ENCODE measurements at places on chromosomes 7 and 10. TPM values are rescaled to one million over a fixed set of nuclear protein-coding genes. Genes with fewer than 3 reads are reported as not detected.

DNA sequence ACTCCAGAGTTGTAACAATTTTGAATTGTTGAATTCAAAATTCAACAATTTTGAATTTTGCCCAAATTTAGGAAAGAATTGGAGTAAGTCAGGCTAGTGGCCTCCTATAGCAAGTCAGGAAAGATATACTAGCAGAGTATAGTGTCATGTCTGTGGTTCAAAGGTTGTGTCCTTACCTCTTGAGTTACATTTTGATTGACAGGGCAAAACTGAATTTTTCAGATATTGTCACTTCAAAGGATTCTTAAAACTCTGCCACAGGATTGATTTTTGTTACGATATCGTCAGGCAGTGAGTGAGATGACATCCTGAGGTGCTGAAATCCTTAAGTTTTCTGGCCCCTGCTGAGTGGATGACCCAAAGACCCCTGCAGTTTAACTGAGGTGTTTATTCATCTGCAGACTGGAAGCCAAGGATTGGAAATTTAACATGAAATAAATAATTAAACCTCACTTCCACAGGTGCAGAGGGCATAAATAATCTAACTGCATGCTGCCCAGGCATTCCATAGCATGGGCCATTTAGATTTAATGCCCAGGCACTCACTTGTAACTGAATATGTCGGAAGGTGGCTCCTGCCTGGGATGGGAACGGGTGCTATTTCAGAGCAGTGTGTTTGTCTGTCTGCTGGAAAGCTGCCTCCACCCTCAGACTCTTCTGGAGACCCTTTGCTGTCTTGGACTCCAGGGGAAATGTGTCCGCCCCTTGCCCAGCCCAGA lies 50.8 kb downstream of the RBM20 start:
- H3K4me1 ChIP-seq: no peaks in the 10 kb centered on the region
- no peaks in the 10 kb centered on the region for H3K27me3 ChIP-seq
- H3K36me3 ChIP-seq: no peaks in the 10 kb centered on the region
- no peak for DNase-seq
- no peak overlapping the region for H3K27ac ChIP-seq

DNA sequence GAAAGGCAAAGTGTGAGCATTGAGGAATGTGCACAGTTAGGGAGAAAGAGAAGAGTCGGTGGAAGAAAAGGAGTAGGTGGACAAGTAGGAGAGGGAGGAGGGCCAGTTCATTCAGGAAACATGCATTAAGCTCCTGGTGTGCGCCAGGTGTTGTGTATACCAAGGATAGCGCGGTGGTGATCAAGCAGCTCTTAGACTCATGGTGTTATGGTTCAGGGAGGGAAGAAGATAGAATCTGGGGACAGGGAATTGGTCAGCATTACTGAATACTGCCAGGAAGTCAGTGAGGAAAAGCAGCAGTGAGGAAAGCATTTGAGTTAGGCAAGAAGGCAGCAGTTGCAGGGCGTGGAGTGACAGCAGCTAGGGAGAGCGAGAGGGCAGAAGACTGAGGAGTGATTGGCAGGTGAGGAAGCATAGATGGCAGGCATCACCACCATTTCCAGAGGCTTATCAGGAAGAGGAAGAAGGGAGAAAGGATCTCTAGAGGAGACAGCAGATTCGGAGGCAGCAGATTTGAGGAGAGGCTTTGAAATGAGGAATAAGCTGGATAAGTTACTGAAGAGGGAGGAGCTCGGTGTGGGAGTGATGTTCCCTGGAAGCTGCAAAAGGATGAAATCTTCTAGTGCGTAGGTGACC lies 265.6 kb downstream of the GFRA1 start:
- no peaks in the 10 kb centered on the region for H3K36me3 ChIP-seq
- H3K4me1 ChIP-seq: no peaks in the 10 kb centered on the region
- no peak overlapping the region for H3K4me3 ChIP-seq
- DNase-seq: no peak
- no peaks in the 10 kb centered on the region for H3K27me3 ChIP-seq
- no peak overlapping the region for H3K27ac ChIP-seq

DNA sequence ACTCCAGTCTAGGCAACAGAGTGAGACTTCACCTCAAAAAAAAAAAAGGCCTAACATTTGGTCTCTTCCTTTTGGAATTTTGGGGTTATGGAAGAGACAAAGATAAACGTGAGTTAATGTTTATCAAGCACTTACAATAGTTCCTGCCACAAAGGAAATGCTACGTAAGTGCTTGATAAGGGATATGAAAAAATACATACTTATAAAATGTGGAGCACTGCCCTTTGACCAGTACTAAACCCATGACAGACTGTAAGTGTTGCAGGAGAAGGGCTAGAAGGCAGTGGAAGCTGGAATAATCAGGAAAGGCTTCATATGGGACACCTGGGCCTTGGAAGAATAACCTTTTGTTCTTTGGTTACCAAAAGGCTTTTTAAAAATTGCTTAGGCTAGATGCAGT lies 25.5 kb downstream of the TMEM248 start:
- DNase-seq: no peak
- H3K4me1 ChIP-seq: no peaks in the 10 kb centered on the region
- H3K27ac ChIP-seq: no peak overlapping the region
- no peak overlapping the region for H3K4me3 ChIP-seq

GRCh38 chr7:158447151-158447505 lies 140.5 kb downstream of the PTPRN2 start:
- DNase-seq: no peak
- no peak overlapping the region for H3K4me3 ChIP-seq
- H3K27me3 ChIP-seq: no peaks in the 10 kb centered on the region
- no peak overlapping the region for H3K27ac ChIP-seq

GRCh38 chr10:84993251-84994035 lies 665.1 kb downstream of the CCSER2 start:
- no peak overlapping the region for H3K4me3 ChIP-seq
- peaks cover 12% of the 10 kb centered on the region for H3K4me1 ChIP-seq
- H3K36me3 ChIP-seq: no peaks in the 10 kb centered on the region
- H3K27ac ChIP-seq: peak overlapping the region; percentile 83
- no peaks in the 10 kb centered on the region for H3K27me3 ChIP-seq

GRCh38 chr7:33107136-33108066 lies 1.8 kb downstream of the RP9 start:
- peaks cover 14% of the 10 kb centered on the region for H3K36me3 ChIP-seq
- no peaks in the 10 kb centered on the region for H3K27me3 ChIP-seq
- no peak overlapping the region for H3K27ac ChIP-seq

DNA sequence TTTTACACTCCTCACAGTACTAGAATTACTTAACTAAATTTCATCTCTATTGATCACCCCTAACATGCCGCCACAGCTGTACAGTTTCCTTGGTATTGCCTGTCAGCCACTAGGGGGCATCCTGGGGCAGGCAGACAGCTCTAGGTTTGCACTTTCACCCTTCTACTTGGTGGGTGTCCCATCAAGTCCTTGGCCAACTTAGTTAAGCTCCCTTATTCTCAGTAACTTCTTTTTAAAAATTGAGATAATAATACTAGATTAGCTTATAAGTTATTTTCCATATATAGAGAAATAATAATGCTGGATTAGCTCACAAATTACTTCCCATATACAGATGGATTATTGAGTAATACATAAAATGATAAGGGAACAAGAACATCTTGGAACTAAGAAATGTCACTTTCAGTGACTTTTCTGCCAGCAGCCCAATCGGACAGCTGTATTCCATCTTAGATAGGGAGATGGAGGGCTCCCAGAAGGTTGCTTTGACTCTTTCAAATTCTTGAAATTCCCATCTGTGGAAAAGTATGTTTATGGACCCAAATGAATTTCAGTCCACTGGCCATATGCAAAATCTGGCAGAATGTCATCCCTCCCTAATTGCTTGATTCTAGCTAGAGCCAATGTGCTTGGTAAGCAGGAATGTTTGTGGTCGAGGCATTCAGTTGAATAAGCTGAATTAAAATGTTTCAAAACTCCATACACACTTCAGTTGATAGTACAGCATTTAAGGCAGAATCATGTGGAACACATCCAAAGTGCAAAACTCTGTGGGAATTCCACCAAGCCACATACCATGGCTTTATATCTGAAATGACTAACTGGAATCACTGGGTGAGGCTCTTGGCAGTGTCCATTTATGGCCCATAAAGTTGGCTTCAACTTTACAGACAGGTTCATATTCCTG lies 309.7 kb downstream of the CSTF2T start:
- peaks cover 10% of the 10 kb centered on the region for H3K4me1 ChIP-seq
- H3K27ac ChIP-seq: no peak overlapping the region
- H3K27me3 ChIP-seq: no peaks in the 10 kb centered on the region

- no peaks in the 10 kb centered on the region for H3K4me1 ChIP-seq
- H3K27me3 ChIP-seq: no peaks in the 10 kb centered on the region
- no peaks in the 10 kb centered on the region for H3K36me3 ChIP-seq
Observed at GRCh38 chr7:128162666-128163065, 78.4 kb upstream of the LEP start.

DNA sequence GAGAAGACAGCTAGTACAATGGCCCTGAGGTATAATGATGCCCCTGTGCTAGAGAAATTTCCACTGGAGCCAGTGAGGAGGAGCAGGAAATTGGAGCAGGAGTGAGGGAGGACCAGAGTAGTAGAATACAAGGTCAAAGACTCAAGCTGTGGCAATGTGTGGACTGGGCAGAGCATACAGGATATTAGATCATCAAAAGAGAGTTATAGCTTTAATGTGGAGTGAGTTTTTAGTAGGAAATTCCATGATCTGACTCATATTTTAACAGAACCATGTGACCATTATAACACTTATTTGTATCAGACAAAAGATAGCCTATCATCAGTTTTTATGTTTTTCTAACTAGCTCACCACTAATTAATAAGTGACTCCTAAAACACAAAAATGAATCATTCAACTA lies 154.1 kb downstream of the DGKB start:
- no peaks in the 10 kb centered on the region for H3K36me3 ChIP-seq
- no peaks in the 10 kb centered on the region for H3K4me1 ChIP-seq
- no peak for DNase-seq
- no peak overlapping the region for H3K27ac ChIP-seq

DNA sequence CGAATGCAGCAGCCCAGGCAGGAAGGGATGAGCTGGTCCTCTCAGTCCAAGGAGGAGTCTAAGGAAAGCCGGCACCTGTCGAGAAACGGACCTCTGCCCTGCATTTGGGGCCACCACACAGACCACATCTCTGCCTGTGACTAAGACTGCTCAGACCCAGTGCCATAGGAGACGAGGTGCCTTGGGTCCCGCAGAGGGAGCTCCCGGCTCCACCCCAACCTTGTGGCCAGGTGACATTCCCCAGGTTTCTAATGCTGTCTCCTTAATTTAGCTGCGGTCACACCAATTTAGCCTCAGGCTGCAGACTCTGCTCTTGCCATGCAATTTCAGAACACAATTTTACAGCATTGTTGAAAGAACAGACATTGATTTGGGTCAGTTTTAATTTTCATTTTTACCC lies 22.8 kb upstream of the CRHR2 start:
- no peak for DNase-seq
- no peaks in the 10 kb centered on the region for H3K27me3 ChIP-seq
- H3K27ac ChIP-seq: no peak overlapping the region
- H3K4me3 ChIP-seq: no peak overlapping the region
- H3K36me3 ChIP-seq: no peaks in the 10 kb centered on the region

DNA sequence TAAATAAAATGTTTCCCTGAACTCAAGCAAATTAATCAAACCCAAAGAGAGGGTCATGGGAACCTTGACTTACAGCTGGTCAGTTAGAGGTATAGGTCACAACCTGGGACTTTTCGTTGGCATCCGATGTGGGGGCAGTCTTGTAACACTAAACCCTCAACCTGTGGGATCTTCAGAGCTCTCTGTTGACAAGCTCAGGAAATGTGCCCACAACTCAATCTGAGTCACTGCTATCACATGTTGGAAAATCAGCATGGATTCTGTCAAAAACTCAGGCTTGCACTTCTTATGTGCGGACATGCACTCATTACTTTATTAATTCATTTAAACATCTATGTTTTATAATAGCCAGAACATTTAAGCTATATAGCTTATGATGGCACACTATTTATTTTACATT lies 424.6 kb upstream of the SORCS1 start:
- no peaks in the 10 kb centered on the region for H3K4me1 ChIP-seq
- no peaks in the 10 kb centered on the region for H3K36me3 ChIP-seq
- no peaks in the 10 kb centered on the region for H3K27me3 ChIP-seq
- no peak for DNase-seq

DNA sequence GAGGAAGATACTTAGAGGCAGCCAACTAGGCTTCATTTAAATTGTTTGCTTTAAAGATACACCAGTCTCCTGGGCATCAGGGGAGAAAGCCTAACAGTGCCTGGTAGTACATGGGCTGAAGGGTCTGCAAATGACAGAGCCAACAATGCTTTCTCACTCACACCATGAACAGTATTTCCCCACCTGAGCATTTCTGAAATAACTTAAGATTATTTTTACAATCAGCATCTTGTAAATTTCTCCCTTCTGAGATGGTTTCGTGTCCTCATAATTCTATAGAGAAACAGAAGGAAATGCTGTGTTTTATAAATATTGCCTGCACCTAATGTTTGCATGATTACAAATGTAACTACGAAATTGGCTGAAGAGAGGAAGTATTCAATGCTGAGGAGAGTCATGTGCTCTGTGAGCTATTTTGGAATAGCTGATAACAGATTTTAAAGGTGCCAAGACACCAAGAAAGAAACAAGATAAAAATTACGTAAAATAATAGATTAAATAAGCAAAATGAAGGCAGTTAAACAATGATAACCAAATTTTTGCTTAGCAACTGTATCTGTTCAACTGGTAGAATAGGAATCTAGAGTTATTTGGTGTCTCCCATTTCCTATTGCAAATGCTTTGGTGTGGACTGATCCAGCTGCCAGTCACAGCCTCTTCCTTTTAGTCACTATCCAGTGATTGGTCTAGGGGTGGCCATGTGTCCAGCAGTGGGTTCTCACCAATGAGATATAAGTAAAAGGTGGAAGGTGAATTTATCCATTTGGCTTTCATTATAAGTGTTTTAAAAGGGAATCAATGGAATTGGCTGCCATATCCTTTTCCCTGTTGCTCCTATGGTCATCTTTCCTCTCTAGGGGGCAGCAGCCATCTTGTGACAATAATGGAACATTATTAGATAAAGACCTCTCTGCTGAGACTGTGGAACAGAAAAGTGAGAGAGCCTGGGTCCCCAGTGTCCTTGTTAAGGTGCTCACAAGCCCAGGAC lies 167.9 kb upstream of the SLC26A5 start:
- no peaks in the 10 kb centered on the region for H3K4me1 ChIP-seq
- no peaks in the 10 kb centered on the region for H3K36me3 ChIP-seq
- H3K4me3 ChIP-seq: no peak overlapping the region
- no peak overlapping the region for H3K27ac ChIP-seq
- H3K27me3 ChIP-seq: no peaks in the 10 kb centered on the region

- no peak for DNase-seq
- H3K27ac ChIP-seq: no peak overlapping the region
- H3K27me3 ChIP-seq: no peaks in the 10 kb centered on the region
- no peak overlapping the region for H3K4me3 ChIP-seq
- no peaks in the 10 kb centered on the region for H3K36me3 ChIP-seq
Observed at GRCh38 chr10:86953747-86954680, 3.4 kb downstream of the MMRN2 start.

- H3K4me3 ChIP-seq: no peak overlapping the region
- DNase-seq: no peak
- no peaks in the 10 kb centered on the region for H3K4me1 ChIP-seq
- H3K27ac ChIP-seq: no peak overlapping the region
- no peaks in the 10 kb centered on the region for H3K36me3 ChIP-seq
Observed at GRCh38 chr10:4515721-4516120, 310.3 kb upstream of the AKR1E2 start.

The PRR15 gene
- 3.2 TPM for total RNA-seq

The CNTNAP2 gene
- total RNA-seq: 0.78 TPM

The LRRC4 gene
- 0.57 TPM for total RNA-seq

The STRIP2 gene
- 0.16 TPM for total RNA-seq

The DOCK4 gene
- 6.2 TPM for total RNA-seq

Measured in pancreas (tissue), 10 donors.